A673 (cell line): ENCODE measurements at places on chromosomes 7 and 10. TPM values are rescaled to one million over a fixed set of nuclear protein-coding genes. Genes with fewer than 3 reads are reported as not detected.

Gene PIK3AP1
- 0.24 and 0.37 TPM in 2 replicates for total RNA-seq

Gene RTKN2
- total RNA-seq, result 21.9 and 22.3 TPM in 2 replicates

Gene CYP3A5
- 9.1 and 9.9 TPM in 2 replicates for total RNA-seq

Gene AKR1C8
- total RNA-seq, result 0.48 and 0.58 TPM in 2 replicates

Gene HMX2
- not detected in 2 replicates for total RNA-seq

Gene NRP1
- 31.7 and 32.8 TPM in 2 replicates for total RNA-seq

Gene SLC29A4
- 27.7 and 38.6 TPM in 2 replicates for total RNA-seq

Gene NFE2L3
- total RNA-seq, result 8.5 and 8.6 TPM in 2 replicates

Gene TSPAN15
- 2.1 and 2.5 TPM in 2 replicates for total RNA-seq

Gene ATP6V1F
- total RNA-seq, result 148 and 152 TPM in 2 replicates

Gene ITIH5
- total RNA-seq, result not detected in 2 replicates

GRCh38 chr7:131633342-131633843, 77.0 kb upstream of the PODXL start:
- peak; percentile 79 for DNase-seq

DNA sequence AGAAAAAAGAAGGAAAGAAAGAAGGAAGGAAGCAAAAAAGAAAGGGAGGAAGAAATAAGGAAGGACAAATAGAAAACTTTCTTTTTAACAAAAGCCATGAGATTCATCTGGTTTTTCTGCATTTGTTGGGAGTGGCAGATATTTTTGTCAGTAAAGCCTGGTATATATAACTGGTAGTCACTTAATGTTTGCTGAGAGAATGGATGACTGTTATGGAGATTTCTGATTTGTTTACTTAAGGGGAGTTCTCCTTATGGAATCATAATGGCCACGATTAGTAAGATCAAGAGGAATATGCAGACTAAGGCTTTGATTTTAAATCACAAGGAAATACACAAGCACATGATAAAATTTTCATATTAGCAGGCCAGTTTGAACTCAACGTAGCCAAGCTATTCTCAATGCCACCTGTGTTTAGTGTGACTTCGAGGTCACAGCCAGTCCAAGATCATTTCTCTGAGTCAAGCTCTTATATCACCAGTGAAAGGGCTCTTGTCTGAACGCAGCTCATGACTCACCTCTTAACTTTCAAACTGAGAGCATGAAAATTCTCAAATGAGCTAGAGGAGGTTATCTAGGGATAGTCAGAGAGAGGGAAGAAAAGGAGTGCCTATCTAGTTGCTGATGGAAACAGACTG, 445.1 kb upstream of the ZMIZ1 start:
- no peak for DNase-seq

DNA sequence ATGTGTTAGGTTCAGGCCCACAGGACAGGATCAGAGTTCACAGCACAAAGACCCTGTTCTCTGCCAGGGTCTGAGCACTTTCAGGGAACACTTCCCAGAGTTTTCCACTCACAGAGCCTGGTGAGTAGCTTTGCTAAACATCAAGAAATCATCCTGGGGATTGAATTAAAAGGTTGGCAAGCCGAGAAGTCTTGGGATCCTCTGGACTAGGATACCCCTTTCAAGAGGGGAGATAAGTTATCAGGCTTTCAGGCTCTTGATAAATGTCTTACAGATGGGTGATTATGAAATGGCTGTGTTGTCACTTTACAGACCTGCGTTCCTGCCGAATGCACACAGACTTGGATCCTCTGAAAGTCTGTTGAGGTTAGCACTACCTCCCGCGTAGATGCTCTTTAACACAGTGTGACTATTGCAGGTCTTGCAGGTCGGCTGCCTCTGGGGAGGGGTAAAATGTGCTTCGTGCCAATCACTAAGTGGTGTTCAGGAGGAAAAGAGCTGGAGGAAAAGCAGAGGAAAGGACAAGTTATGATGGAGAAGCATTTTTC, 473.5 kb upstream of the AKR1E2 start:
- no peak for DNase-seq

DNA sequence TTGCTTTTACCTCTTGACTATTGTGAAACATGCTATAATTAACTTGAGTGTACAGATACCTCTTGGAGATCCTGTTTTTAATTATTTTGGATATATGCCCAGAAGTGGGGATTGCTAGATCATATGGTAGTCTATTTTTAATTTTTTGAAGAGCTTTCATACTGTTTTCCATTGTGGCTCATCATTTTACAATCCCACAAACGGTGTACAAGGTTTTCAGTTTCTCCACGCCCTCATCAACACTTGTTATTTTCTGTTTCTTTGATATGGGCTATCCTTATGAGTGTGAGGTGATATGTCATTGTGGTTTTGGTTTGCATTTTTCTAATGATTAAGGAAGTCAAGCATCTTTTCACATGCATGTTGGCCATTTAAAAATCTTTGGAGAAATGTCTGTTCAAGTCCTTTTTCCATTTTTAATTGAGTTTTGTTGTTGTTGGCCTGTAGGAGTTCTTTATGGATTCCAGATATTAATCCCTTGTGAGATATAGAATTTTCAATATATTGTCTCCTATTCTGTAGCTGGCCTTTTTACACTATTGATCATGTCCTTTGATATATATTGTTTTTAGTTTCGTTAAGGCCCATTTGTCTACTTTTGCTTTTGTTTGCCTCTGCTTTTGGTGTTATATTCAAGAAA, 7.5 kb downstream of the AGK start:
- no peak for DNase-seq

DNA sequence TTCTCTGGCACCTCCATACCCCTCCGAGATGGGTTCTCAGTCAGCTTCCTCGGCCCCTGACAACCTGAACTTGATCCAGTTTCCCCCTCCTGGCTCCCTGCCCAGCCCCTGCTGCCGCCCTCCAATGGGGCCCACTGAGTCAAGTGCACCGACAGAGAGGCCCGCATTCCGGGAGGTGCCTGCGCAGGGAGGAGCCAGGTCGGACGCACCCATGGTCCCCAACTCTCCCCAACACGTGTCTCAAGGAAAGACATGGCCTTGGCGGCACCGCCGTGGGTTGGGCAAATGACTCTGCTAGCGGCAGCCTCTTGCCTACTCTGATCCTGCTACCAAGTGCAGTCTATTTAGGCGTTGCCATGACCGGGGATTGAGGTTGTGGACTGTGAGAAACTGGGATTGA, 275.3 kb downstream of the SNX13 start:
- DNase-seq, result no peak

- DNase-seq, result no peak
These were observed 1.7 kb upstream of the ITPRID1 start for GRCh38 chr7:31512166-31512565.

- no peak for DNase-seq
These were observed 46.2 kb downstream of the RGS10 start for GRCh38 chr10:119496273-119496672.

DNA sequence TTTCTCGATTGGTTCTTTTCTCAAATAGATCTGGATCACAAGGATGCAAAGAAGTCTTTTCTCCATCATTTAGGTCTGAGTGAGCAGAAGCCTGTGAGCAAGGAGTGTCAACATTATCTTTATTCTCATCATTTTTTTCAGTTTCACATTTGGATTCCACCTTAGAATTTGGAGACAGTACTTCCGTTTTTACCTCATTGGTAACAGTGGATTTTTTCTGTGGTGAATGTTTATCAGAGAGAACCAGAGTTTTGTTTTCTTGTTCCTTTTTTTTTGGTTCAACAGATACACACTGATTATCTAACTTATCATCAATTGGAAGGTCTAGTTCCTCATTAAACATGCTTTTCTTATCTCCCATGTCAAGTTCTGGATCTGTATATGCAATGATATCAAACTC, 151.3 kb downstream of the GALNT11 start:
- DNase-seq, result no peak

DNA sequence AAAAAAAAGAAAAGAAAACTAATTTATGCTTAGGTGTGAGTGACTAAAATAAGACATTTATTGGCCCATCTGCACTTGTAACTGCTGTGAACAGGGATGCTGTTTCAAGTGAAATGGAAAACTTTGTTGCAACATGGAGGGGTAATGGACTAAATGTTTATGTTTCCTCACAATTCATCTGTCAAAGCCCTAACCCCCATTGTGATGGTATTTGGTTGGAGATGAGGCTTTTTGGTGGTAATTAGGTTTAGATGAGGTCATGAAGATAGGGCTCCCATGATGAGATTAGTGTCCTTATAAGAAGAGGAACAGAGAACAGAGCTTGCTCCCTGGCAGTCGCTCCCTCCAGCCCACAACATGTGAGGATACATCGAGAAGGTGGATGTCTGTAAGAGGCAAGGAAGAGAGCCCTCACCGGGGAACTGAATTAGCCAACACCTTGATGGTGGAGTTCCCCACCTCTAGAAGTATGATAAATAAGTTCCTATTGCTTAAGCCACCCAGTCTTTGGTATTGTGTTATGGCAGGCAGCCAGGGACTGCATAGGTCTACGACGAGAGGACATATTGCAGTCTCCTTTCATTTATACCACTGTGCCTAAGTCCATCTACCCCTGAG, 28.6 kb upstream of the VCL start:
- DNase-seq, result peak; percentile 69

GRCh38 chr10:13074563-13075451, 25.2 kb upstream of the OPTN start:
- DNase-seq, result peak; percentile 85

DNA sequence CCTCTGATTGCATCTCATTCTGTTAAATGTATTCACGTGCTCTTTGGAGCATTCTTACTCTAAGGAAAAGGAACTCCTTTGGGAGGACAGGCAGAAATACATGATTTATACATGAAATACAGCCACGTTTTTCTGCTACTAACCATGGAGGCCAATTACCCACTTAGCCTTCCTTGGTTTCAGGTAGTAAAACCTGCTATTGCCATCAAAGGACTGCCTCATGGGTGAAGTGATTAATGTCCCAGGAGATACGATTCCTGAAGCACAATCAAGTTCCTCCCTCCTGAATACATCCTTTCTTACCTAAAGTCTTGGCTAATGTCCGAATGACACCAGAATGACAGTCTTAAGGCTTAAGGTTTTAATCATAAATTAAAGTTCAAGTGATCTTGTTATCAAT, 58.5 kb upstream of the PIK3CG start:
- no peak for DNase-seq

- no peak for DNase-seq
These were observed 175.9 kb downstream of the POU6F2 start for GRCh38 chr7:39153647-39154046.

- no peak for DNase-seq
These were observed 4.0 kb upstream of the CFAP58 start for GRCh38 chr10:104349623-104350126.

DNA sequence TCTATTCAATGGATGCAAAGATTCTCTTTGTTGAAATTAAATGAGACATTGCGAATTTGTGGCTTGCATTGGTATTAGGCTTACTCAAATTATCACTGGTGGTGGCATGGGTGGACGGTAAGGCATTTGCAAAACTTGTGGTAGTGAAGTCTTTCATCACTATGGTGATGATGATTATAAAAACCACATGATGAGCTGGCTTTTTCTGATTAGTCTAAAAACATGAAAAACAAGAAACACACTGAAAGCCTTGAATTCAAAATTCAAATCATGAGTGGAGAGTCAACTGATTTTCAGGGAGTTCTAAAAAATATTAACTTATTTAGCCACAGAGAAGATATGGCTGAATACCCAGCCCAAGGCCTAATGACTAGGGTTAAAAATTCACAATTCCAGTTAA, 99.8 kb upstream of the HGF start:
- DNase-seq, result no peak

- no peak for DNase-seq
These were observed 90.8 kb upstream of the HECTD2 start for GRCh38 chr10:91319336-91319735.

GRCh38 chr7:96184783-96185182, 137.1 kb downstream of the SLC25A13 start:
- no peak for DNase-seq

GRCh38 chr7:157299613-157300368, 37.0 kb upstream of the DNAJB6 start:
- peak; percentile 83 for DNase-seq
